ENCODE measurements at places on chromosomes 12 and 14.
A peak's percentile ranks its signal among the peaks of the same experiment; 100 is the strongest.

DNA sequence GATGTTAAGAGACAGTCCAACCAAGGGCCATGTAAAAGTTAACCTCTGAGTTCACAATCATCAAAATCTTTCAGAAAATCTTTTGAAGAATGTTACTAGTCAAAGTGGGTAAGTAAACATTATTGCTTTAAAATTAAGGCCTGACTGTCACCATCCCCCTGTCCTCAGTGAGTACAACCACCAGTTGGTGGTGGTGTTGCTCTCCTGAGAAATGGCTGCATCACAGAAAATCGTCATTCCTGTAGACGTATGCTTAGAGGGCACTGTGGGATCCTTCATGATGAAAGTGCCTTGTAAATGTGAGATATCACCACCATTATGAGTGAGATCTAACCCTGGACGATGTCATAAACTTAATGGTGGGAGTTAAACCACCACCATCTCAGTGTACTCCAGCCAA, 451.2 kb downstream of the RPS29 start:
- no peak for DNase-seq

DNA sequence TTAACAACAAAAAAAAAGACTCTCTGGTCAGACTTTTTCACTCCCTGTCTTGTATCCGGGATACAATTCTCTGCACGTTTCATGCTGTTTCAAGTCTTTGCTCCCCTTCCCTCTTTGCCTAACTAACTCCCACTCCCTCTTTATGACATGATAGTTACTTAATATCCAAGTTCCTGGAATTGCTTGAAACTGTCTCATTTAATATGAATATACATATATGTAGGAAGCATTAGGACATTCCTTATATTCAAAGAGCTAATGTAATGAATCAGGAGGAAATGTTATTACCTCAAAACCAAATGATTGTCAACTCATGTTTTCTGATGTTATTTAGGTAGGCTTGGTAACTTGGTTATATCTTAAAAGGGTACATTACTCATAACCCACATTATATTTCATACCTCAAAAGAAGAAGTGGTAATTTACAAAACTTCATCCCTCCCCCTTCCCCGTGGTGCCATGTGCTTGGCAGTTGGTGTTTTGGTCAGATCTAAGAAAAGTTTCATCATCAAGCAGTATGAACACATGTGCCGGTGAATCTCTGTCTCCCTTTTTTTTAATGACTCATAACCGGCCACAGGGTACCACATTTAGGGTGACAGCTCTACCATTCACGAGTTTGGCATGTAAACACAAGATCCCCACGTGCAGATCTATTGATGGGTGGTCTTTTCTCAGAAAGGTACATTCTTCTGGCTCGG, 56.5 kb downstream of the HCAR2 start:
- peak; percentile 23 for DNase-seq

DNA sequence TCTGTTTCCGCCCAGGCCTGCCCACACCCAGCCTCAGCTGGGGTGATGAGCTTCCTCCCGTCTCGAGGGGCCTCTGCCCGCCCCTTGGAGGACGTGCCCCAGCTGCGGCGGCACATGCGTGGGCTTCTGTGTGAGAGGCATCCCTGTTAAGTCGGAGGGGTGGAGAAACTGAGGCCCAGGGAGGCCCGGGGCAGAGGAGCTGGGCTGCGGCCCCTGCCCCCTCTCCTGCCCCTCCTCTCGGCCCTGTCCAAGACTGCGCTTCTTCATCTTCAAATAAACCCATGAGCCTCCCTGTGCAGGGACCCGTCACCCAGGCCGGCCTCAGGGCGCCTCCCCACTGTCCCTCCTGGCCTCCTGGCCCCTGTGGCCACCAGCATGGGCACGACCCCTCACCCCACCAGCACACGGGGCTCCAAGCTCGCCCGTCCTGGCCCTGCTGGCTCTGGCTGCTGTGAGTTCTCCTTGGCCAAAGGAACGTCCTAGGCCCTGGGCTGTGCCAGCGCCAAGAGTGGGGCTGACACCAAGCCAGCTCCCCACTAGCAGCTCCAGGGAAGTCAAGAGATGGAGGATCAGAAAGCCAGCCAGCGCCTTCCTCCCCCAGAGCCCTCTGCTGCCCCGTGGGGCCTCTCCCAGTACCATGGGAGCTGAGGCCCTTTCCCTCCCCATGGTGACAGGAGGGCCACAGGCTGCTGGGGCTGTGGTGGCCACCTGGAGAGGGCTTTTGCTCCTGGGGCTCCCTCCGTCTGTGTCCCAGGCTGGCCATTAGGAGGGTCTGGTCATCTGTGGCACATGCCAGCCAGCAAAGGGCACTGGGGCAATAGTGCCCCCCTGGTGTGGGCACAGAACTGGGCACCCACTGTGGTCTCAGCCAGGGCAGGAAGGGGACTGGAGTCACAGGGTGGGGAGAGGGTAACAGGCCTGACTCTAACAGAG, 180.4 kb downstream of the KIF26A start:
- DNase-seq, result no peak

DNA sequence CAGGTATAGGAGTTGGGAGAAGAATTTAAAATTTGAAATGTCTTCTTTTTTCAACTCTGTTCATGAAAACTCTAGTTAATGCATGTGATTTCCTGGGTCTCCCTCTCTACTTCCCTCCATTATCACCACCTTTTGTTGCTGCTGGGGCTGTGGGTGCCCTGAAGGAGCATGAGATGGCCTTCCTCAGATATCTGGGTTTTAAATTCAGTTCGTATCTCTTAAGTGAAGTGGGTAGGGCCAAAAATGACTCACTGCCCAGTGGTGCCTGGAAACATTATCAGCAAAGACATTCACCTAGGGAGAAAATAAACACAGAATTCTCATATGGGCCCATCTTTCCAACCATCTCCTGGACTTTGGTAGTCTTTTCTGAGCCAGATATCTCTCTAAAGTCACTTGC, 234.9 kb upstream of the PLEKHG7 start:
- DNase-seq, result no peak

GRCh38 chr14:103946975-103947374, 4.6 kb upstream of the RD3L start:
- DNase-seq, result no peak

DNA sequence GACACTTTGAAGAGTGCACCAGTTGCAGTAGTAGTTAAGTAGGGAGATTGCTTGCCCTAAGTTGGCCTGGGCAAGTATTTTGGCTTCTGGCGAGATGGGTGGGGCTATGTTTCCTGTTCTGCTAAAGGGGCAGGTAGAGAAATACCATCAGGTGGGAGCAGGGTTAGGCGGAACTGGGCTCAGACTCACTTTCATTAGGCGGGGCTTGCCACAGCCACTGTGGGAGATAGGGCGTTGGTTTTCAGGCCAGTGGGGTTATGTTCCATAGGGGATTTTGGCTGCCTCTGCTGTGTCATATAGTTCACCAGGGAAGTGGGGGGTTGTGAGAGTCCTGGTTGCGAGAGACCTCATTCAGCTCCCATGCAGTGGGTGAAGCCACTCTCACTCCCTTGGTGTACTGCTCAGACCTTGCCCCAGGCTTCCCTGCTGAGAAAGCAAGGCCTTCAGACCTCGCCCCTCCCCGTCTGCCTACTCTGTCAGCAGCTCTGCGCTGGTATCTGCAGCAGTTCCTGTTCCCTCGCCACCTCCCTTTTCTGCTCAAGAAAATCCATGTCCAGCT, 43.3 kb downstream of the AEBP2 start:
- no peak for DNase-seq

- no peak for DNase-seq
Measured at GRCh38 chr12:54167500-54167896, 21.3 kb downstream of the SMUG1 start.

DNA sequence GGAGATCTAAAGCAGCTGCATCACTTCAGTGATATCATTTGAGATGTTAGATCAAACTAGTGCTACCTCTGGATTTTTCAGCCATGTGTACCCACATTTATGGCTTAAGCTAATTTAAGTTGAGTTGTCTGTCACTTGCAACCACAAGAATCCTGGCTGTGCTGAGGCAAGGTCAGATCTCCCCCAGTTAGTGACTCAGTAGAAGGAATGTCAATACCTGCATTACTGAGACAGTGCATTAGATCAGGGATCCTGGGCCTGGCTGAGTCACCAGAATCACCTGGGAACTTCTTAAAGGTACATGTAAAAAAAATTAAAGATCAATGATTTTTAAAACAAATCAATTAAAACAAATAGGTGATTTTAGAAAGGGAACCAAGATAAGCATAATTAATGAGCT, 84.6 kb upstream of the GRIN2B start:
- no peak for DNase-seq

DNA sequence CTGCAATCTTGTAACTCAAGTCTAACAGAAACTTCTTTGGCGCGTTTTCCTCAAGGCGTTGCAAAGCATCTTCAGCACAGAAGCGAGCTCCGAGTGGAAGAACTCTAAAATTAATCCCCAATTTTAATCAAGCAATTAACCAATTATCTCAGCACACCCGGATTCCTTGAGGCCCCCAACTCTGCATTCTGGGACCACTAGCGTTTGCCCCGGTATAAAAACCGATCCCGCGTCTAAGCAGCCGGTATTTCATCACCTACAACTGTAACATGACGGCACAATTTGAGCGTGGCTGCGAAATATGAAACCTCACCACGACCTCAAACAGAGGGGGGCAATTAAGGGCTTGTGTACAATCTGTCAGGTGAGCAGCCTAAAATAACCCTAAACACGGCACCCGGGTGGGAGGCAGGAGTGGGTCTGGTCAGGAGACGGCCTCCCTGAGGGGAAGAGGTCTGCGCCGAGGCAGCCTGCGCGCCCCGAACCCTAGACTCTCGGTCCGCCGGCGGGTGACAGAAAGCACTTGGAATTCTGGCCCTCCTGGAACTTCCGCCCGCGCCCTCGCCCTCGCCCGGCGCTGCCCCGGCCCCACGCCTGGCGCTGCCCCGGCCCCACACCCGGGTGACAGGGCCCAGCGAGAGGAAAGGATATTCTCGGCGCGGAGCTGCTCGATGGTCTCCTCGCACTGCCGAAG, 594 bp downstream of the ZCCHC8 start:
- DNase-seq, result no peak

GRCh38 chr12:39372929-39373328, 70.0 kb downstream of the KIF21A start:
- no peak for DNase-seq

GRCh38 chr12:2854669-2855453, 2.0 kb downstream of the TEX52 start:
- no peak for DNase-seq

DNA sequence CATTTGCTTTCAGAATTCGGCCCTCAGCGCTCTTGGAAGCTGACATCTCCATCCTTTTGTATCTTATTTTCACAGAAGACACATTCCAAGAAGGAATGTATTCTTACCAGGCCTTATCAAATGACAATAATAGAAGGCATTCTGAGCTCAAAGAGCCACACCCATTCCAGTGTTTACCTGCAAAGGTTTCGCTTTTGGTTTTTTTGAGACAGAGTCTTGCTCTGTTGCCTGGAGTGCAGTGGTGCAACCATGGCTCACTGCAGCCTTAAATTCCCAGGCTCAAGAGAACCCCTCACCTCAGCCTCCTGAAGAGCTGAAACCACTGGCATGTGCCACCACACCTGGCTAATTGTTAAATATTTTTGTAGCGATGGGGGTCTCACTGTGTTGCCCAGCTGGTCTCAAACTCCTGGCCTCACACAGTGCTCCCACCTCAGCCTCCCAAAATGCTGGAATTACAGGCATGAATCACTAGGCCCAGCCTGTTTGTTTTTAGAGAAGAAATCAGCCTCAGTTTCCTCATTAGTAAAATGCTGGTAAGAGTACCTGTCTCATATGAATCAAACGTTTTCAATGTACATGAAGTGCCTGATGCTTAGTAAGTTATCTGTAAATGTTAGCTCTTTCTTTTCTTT, 69.2 kb downstream of the SLC6A12 start:
- no peak for DNase-seq

DNA sequence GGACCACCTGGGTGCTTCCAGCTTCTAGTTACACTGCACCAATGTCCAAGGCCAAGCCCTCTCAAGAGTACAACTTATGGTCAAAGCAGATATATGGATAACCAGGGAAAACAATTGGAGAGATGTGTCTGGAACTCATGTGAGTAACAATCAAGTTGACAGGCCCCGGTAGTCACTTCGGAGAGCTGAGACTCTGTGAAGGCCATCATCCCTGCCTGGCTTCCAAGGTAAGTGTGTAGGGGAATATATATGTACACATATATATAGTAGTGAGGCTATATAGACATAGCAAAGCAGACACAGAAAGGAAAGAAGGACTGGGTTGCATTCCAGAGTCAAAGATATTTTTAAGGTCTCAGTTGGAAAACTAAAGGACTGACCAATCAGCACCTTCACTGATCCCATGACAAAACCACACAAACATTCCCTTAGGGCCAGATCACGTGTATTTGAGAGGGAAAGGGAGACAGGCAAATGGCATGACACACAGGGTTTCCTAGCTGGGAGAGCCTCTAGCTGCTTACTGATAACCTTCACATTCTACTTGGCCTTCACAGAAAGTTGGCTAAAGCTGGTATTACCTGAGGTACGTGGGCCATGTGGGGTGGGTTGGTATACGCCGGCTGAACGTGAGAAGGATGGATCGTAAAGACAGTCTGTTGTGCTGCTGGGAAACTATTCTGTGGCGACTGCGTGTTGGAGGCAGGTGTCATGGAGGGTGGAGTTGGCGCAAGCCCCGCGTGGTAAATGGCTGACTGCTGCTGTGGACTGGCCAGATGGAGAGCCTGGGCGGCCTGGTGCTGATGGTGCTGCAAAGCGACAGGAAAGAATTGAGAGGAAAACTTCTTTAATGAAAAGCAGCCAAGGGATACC, 50.0 kb downstream of the SH2B3 start:
- no peak for DNase-seq

GRCh38 chr14:20820063-20820904, 17.6 kb upstream of the RNASE1 start:
- DNase-seq, result no peak

GRCh38 chr12:100348657-100349454, 8.0 kb upstream of the SLC17A8 start:
- DNase-seq, result no peak

- no peak for DNase-seq
Measured at GRCh38 chr12:117850048-117850447, 118.7 kb downstream of the KSR2 start.

DNA sequence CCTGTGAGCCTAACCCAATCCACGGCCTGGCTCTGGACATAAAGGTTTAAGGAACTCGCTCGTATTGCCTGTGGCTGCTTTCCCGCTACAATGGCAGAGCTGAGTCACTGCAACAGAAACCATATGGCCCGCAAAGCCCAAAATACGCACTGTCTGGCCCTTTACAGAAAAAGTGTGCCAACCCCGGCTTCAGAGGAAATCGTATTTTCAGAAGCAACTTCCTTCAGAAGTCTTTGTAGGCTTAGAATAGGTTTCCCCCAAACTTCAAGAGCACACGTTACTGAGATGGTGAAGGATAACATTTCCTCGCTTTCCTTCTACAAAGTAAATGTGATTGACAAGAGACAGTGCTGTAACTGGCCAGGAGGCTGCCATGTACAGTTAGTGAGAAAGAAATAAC, 34.8 kb upstream of the TESC start:
- DNase-seq, result no peak

GRCh38 chr14:104926619-104927431, 2.1 kb downstream of the PLD4 start:
- no peak for DNase-seq

GRCh38 chr12:123987022-123987421, 14.0 kb downstream of the ZNF664 start:
- DNase-seq, result no peak

GRCh38 chr12:108381787-108382436, 42.8 kb upstream of the CMKLR1 start:
- DNase-seq, result no peak
